ENCODE measurements at places on chromosomes 4 and X.

DNA sequence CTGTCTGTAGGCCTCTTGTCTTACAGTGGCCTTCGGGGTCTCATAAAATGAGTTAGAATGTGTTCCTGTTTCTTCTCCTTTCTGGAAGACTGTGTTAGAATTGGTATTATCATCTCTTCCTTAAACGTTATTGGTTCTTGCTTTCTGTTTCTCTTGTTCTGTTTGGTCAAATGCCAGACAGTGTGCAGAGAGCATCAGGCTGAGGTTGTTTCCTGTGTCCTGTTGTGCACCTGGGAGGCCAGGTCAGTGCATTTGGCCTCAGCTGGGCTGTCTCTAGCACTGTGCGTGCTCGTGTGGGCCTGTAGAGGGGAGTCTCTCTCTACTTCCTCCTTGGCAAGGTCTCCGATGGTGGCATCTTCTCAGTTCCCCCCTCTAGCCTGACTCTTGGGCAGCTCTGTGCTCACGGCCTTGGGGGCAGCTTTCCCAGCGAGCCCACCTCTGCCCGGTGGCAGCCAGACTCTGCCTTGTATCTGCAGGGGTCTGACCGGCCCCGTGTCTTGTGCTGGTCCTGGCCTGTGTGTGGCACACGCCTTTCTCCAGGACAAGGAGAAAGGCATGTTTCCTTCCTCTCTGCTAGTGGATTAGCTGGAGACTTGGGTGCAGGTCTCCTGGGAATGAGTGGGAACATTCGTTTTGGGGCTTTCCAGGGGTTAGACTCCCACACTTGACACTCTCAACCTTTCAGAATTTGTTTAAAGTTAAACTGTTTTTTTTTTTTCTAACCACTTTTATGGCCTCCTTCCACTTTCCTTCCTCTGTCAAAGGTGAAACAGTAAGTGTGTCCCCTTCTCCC lies 62.3 kb downstream of the FAM193A start:
- DNase-seq: no peak

DNA sequence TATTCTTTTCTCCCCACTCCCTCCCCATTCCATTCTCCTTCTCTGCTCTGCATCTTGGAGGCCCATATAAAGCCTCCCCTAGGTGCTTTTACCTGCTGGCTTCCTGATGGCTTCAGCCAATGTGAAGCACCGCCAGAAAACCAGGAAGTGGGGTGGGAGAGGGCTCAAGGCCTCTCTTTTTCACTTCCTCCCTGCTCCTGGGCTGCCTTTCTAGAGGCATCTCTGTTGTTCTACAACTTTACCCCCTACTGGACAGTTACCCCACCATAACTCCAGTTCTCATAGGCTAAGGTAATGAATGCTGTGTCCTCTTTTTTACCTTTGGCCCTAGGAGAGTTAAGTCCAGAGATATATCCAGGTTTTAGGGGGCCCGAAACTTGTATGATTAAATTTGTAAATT lies 62.4 kb upstream of the PPARGC1A start:
- no peak for DNase-seq

DNA sequence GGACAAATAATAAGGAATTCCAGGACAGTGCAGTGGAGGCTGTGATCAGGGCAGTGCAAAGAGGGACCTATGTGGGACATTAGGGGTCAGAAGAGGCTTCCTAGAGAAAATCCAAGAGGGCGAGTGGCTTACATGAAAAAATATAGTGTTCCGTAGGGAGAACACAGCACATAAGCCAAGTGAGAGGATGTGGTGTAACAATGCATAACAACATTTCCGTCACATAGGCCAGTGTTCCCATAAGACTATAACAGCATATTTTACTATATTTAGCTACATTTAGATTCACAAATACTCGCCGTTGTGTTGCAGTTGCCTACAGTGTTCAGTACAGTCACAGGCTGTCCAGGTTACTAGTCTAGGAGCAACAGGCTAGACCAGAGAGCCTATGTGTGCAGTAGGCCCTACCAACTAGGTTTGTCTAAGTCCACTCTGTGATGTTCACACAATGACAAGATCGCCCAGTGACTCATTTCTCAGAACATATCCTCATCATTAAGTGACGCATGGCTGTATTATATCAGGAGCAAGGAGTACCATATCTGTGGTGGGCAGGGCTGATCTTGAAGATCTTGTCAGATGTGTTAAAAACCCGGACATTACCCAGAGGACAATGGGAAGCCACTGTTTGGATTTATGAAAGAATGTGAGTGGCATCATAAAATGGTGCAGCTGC lies 74.0 kb upstream of the TBL1X start:
- DNase-seq: no peak

DNA sequence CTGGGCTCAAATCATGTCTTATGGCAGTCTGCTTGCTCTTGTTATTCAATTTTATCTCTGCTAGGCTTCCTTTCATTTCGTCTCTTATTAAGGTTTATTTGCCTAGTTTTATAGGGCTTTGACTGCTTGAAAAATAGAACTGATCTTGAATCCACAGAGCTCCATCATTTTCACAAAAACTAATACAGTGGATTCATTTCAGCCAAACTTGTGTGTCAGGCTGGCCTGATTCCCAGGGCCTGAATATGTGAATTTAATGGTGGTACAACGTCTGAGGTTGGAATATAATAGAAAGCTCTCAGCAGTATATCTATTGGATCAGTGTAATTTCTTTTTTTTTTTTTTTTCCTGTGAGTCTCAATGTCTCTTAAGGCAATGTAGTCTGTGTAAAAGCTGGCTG lies 123.3 kb downstream of the POU4F2 start:
- DNase-seq: no peak

GRCh38 chrX:11064851-11065600 lies 46.1 kb upstream of the HCCS start:
- peak; percentile 78 for DNase-seq

DNA sequence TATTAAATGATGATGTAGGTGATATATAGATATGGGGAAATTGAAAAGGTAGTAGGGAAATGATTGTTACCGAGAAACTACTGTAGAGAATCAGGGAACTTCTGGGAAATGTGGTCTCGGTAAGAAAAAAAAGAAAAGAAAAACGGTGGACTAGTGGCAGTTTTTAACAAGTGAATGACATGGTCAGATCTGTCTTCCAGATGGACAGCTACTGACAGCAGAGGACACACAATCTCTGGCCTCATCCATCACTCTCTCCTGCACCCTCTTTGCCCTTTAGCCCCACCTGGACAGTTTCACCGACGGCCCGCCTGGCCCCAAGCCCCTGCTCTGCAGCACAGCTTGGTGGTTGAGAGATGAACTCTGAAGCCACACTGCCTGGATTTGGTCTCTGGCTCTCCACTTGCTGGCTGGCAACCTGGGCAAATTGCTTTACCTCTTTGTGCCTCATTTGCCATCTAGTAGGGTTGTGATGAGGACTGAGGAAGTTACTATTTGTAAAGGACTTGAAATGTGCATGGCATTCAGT lies 23.4 kb downstream of the RBM47 start:
- DNase-seq: no peak

DNA sequence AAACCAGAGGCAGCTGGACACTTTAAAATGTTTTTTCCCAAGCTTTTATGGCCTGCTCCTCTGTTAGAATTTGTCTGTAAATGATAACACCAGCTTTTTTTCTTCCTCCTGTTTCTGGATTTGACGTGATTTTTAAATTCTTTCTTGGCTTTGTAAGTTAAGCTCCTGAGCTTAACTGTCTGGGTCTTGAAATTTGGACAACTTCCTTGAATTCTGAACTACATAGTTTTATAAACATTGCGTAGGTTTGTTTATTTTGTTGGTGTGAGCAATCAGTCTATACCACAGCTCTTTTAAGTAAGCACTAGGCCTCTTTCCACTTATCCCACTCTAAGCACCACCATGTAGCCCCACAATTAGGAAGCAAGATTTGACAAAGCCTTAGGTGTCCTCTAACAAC lies 144.4 kb upstream of the GUCY1A1 start:
- peak; percentile 9 for DNase-seq

- DNase-seq: no peak
Observed at GRCh38 chr4:48660347-48660746, 119.7 kb downstream of the FRYL start.

DNA sequence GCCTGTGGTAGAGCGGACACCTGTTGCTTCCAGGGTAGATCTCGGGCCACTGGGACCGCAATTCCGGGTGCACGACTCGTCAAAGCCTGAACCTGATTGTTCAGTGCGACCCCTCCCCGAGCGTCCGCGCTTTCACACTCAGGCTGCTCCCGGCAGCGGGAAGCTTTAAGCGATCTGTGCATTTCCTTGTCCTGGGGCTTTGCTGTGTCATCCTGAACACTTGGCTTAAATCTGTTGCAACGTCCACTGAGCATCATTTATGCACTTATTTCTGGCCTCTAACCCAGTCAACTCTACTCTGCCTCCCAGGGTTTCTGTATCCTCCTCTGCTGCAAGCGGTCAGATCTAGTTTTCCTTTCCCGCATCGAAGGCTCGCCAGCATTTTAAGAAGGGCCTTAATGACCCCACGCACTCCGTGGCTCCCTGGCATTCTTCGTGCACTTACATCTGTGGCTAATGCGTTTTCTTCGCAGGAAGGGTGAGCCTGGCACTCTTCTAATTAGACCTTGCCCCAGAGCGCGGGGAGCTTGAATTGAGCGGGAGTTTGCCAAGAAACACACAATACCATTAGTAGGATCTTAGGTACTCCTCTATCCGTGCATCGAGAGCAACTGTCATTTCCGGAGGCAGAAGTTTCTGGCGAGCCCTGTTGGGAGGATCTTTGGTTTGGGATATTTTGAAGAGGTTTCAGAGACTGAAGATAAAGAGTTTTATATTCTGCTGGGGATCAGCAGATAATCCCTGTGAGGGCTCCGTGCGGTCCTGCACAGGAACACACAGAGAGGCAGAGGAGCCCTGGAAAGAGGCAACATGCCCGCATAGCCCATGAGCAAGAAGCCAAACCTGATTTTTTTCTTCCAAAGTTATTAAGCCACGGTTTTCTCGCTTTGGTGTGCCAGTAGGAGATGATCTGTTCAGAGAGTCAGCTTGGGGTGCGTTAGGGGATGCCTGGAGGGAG lies 654 bp upstream of the DDIT4L start:
- peak; percentile 56 for DNase-seq

DNA sequence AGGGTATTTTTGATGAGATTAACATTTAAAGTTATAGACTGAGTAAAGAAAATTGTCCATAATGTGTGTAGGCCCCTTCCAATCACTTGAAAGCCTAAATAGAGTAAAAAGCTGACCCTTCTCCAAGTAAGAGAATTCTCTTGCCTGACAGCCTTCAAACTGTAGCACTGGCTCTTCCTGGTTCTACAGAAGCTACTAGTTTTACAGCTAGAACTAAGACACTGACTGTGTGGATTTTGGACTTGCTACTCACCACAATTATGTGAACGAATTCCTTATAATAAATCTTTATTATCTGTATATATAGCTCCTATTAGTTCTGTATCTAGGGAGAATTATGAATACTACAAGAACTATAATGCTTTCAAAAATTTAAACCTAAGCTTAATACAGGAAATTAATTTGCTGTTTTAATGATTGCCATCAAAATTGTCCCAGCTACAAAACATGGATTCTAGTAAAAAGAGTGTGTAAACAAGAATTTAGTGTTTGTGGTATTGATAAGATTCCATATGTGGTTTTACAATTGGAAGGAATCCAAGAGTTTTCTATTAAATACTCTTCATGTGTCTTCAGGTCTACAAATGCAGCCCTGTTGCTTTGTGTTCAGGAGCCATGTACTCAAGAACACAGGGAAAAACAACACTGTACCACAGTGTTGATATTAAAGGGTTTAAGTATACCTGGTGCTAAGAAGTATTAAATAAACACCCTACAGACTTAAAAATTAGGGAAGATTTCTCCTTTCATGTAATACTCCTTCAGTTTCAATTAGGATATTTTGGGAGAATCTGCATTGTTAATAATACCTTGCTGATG lies 366.5 kb downstream of the CXXC4 start:
- DNase-seq: no peak

GRCh38 chrX:125404667-125405160 lies 85.0 kb downstream of the TEX13C start:
- DNase-seq: no peak

GRCh38 chrX:6694977-6695376 lies 160.1 kb upstream of the VCX3A start:
- DNase-seq: no peak

DNA sequence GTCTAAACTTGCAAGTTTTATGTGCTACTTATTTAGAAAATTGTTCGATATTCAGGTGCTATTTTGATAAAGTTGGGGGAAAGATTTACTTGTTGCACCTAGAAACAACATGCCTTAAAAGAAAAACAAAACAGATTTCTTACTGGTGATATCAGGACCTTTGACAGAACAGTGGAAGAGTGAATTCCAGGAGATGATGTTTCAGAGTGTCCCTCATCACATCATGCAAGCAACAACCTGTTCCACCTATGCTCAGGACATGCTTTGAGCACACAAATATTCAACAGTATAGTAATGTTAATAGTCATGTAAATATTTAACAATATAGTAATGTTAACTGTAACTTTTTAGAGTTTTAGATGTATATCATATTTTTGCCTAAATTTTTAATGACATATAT lies 23.9 kb upstream of the RNF128 start:
- DNase-seq: no peak

DNA sequence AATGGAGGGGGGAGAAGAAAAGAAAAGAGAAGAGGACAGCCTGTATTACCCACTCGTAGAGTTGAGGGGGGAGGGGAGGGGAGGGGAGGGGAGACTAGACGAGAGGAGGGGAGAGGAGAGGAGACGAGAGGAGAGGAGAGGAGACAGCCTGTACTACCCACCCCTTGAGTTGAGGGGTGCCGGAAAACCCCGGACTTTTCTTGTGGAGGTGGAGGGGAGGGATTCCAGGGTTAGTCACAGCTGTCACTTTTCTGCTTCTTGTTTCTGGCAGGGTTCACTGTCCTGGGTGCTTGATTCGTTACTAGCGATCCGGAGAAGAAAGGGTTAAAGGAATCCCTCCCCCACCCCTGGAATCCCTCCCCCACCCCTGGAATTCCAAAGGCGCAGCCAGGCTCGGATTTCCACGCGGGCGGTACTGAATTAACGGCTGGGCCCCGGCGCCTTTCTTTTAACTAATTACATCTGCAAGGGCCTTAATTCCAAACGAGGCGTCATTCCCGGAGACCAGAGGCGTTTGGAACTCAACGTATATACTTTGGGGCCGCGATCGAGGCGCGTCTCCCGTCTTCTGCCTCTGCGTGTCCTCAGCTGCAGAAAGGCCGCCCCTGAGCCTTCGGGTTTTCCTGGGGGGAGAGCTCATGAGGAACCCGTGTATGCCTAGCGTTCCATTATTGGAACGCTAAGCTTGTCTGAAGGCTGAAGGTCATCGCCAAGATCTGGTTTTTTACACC lies 20.1 kb upstream of the CSF2RA start:
- no peak for DNase-seq

Measured in cardiac fibroblast (primary cell).